ENCODE measurements at places on chromosomes 3 and 15. TPM values are rescaled to one million over a fixed set of nuclear protein-coding genes. Genes with fewer than 3 reads are reported as not detected.

DNA sequence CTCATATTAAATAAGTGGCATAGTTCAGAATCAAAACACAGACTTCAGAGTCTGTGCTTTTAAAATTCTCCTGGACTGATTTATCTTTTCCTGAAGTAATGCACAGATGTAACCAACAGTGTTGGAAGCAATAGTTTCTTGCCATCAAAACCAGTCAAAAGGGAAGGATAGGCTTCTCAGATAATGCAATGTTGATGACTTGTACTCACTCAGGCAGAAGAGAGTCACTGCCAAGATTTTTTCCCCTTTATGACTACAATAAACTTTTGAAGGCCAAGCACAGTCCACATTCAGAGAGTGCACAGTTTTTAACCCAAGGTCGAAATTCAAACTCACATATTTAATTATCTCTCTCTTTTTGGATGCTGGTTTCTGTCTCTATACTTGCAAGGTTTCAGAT lies 305.0 kb upstream of the SGO1 start:
- no peak for DNase-seq

GRCh38 chr3:19348500-19348899 lies 200.2 kb downstream of the KCNH8 start:
- DNase-seq, result no peak

GPR87 gene
- polyA plus RNA-seq, result not detected

DNA sequence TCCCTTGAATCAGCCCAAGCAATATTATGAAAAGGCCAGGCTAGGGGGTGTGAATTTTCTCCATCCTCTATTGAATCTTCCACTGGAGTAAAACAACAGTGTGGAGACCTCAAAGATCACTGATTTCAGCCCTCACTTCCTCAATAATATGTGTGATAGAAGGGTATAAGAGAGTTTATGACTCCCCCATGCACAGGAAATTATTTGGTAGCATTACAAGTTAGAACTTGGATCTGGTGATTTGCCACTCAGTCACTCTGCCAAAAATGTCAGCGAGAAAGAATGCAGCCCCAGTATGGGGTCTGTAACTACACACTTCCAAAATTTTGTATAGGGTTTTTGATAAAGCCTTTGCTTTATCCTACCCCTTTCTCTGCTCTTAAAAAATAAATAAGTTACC lies 81.0 kb upstream of the KCNMB2 start:
- no peak for DNase-seq

DNA sequence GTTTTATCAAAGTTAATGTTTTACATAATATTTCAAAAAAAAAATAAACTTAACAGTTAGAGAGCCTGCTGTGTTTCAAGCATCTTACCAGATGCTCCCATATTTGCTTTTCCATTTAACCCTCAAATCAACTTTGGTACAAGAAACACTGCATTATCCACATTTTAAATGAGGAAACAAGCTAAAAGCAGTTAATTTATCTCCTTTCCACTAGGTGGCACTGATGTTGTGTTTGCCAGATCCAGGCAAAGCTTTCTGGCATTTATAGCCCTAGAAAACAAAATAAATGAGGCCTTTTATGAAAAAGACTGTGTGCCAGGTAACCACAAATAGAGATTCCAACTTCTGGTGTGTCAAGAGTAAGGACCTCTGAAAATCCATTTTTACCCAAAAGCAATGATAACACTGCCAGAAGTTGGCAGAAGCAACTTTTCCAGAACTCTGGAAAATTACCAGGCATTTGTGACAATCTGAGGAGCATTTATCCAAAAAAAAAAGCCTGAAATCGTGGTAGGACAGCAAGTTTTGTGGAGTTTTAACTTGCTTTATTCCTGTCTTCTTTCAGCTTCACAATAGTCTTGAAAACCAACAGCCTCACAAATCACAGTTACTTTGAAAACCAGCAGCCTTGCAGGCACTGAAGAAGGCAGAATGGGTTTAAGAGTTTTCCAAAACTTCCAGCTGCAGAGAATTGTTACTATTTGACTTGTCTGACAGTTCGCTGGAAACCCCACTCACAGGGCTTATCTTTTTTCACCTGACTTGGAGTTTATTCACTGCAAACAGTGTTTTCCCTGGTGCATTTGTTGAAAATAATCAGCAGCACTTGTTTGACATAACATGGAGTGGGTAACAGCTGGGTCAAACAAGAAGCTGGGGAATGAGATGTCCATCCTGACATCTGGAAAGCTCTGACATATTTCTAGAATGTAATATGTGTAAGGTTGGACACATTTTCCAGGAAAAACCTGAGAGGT lies 9.2 kb downstream of the FAM162A start:
- DNase-seq, result no peak

GRCh38 chr3:151675858-151676615 lies 57.7 kb upstream of the AADACL2 start:
- DNase-seq, result no peak

TMC3 gene
- not detected for polyA plus RNA-seq

DNA sequence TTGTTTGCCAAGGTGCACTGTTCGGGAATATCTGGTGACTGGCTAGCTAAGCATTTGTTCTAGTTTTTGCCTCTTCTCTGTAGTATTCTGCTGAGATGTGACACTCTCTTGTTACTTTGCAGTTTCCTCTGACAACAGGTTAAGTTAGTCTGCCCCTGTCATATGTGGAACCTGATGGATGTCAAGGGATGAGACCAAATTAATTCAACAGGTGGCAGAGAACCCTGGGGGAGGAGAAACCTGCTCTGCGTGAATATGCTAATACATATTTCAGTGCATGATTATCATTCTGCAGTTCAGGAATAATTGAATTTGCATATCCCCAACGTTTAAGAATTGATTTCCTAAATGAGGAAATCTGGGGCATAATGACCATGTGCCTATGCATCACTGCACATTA lies 777.3 kb downstream of the PDCD6IP start:
- no peak for DNase-seq

DNA sequence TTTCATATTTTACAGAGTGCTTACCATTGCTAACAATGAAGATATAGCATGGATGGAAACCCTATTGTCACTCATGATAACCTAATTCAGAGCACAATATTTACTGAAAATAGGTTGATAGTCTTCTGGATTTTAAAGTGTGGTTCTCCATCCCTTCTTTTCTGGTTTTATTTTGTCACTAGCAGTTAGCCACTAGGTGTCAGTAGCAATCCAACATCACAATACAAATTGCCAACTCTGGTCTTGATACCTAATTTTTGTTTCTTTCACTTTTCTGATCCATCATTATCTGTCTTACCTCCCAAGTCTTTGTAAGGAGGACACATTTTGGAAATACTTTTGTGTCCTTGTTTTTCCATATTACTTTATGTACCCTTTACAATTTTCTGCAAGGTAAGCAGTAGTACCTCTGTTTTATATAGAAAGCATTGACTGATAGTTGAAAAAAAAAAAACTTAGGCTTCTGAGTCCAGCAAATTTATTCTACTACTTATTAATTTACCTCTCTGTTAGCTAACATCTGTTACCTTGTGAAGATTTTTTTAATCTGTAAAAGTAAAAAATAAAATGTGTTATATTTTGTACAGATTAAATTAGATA lies 28.3 kb upstream of the CRYBG3 start:
- DNase-seq, result peak; percentile 6

- DNase-seq, result no peak
Observed at GRCh38 chr3:189457631-189458412, 173.4 kb upstream of the TP63 start.

SLC24A5 gene
- not detected for polyA plus RNA-seq

DNA sequence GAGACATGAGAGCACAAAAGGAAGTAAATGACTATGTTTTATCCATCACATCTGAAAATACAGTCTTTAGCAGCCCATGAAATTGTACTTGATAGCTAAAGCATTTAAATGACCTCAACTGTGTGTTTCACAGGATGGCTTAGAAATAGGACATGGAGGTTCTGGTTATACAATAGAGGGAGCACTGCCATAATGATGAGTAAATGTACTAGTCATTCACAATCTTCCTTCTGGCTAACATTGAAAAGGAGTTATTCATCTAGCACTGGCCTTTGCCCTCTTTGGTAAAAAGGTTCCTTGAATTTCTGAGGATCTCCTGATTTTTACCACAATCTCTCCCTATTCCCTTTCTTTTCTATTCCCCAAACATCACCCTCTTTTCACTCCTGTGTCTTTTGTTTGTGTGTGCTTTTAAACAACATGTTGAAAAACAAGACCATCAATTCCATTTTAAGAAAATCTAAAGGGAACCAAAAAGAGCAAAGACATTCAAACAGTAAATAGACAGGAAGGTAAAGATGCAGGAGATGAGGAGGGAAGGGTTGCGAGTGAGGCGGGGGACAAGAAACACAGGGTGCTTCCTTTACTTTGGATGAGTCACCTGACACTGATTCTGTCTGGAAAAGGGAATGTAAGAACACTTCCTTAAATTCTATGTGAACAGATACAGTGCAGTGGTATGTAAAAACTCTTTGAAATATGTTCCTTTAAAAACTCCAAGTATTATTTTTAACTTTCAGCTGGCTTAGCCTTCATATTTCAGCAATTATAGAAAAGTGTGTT lies 619.0 kb downstream of the MECOM start:
- peak; percentile 40 for DNase-seq

- DNase-seq, result no peak
Observed at GRCh38 chr3:98764472-98764884, 1.3 kb downstream of the ST3GAL6 start.

DNA sequence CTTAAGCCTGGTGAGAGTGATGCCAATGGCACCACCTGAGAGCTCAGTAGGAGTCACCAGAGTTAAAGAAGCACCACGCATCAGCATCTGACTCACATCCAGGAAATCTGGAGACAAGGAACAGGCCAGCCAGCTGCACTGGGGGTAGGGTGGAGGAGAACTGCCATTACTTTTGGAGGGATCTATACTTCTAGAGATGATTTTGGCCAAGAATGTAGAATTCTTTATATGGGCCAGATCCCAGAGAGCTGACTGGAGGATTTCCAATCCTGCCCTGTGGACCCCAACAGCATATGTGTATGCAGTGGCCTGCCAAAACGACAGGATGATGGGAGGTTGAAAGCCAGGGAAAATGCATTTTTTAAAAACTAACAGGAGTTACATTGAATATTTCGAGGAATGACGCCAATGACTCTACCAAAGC lies 29.8 kb downstream of the CCR3 start:
- no peak for DNase-seq

GPR171 gene
- not detected for polyA plus RNA-seq

PRRT3 gene
- 1.9 TPM for polyA plus RNA-seq

DNA sequence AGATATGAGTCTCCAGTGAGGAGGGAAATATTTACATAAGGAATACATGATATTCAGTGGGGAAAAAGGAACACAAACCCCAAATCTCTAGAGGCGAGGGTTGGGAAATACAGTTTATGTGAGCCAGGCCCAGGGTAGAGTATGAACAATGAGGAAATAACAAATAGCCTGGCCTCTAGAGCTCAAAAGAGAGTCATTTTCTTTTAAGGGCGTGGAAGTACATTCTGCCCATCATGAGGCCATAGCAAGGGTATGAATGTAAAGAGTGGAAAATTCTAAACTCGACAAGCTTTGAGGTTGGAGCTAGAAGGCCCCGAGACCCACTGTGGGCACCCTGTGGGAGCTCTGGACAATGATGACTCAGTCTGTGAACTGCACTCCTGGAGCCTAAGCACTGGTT lies 27.8 kb upstream of the IGF2BP2 start:
- DNase-seq, result no peak

DNA sequence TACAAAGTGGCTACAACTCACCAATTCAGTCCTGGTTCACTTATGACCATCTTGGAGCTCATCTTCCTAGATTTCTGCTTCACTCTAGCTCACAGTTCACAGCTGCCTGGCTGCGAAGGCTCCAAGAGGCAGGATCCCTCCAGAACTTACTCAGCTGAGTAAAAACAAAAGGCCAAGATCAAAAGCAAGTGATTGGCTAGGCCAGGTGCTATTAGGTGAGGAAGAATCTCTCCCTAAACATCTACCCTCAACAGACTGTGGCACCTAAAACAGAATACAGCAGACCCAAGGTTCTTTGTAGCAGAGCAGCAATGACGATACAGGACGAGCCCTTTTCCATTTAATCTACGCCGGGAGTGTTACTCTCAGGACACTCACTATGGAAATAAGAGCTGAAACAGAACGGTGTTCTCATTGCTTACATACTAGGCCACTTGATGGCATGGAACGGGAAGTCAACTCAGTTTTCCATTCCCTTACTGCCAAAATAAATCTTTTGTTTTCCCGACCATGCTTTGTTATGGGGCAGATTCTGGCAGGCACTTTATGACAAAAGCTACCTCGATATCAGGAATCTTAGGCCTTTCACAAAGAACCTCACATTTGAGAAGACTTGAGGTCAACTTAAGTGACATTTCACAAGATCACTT lies 901 bp downstream of the ICE2 start:
- DNase-seq, result no peak

COPS2 gene
- 71.0 TPM for polyA plus RNA-seq

- DNase-seq, result no peak
Observed at GRCh38 chr3:133910422-133910821, 14.7 kb upstream of the RAB6B start.

WWTR1 gene
- polyA plus RNA-seq, result 94.5 TPM

ARHGEF26 gene
- 0.05 TPM for polyA plus RNA-seq

DNA sequence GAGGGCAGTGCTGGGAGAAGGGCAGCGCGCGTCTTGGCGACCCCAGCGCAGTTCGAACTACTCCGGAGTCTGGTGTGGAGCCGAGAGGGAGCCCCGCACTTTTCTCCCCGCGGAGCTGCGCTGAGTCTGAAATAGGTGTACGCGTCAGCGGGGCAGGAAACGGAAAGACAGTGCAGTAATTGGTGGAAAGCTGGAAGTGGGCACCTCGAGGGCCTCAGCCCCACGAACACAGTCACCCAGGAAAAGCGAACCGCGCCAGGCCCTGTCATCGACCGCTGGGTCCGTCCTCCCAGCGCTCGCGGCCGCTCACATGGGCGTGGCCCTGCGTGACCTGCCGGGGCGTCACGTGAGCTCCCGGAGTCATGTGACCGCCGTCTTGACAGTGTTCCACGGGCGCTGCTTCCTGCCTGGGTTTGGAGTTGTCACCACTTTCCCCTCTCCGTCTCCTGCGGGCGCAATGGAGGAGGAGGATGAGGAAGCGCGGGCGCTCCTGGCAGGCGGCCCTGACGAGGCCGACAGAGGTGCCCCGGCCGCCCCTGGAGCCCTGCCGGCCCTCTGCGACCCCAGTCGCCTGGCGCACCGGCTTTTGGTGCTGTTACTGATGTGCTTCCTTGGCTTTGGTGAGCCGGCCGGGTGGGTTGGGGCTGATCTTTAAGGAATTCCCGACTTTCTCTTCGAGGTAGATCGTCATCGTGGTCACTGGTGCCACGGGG lies at the start of gene MFSD1:
Gene MFSD1, plus strand, starts transcription at position 359 of the 713 bp plus-strand sequence. Its CDS starts 99 bp downstream, at position 458.
- DNase-seq, result peak; percentile 55

- DNase-seq, result no peak
Observed at GRCh38 chr15:98767692-98768091, 119.4 kb downstream of the IGF1R start.

DNA sequence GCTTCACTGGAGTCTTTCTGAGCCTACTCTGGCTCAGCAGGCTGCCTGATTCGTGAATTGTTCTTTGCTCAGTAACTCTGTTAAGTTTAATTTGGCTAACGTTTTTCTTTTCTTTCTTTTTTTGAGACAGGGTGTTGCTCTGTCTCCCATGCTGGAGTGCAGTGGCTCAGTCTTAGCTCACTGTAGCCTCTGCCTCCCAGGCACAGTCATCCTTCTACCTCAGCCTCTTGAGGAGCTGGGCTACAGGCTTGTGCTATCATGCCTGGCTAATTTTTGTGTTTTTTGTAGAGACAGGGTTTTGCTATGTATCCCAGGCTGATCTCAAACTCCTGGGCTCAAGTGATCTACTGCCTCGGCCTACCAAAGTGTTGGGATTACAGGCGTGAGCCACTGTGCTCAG lies 165.0 kb downstream of the PEX5L start:
- no peak for DNase-seq

All from BJ (cell line).